Lung (tissue), 17 donors: ENCODE measurements at places on chromosomes 12 and 14.
A peak's percentile ranks its signal among the peaks of the same experiment; 100 is the strongest.

GRCh38 chr14:49056021-49056420, 530.2 kb downstream of the RPS29 start:
- DNase-seq, result no peak

DNA sequence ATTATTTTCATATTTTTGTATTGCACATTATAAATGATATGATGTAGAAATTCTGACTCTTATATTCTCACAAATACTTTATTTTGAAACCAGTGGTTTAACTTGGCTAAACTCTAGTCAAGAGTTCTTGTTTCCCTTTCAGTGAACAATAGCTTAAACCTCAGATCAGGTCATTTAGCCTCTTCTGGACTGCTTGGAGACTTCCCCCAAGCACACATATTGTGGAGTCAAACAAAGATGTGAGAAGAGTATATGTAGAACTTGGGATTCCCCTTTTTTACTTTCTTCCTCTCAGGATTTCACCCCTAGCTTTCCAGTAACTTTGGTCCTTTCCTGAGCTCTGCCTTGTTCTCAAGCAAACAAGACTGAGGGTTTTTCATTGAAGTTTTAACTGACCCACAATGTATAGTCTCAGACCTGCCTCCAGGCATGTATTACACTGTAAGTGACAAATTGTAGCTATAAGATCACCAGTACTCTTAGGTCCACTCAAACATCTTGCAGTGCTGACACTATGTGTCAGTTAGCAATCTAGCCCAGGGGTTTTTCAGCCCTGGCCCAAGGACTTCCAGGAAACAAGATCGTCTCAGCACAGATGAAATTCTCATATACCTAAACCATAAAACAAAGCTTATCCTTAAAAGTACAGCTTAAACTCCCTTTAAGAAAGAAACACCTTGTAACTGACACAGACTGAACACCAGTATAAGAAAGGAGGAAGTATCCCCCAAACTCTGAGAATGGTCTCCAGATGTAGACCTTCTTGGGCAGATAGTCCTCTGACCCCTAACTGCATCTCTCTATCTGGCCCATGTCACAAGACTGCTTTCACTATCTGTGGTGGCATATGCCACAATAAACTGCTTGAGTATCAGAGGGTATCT, 98.6 kb downstream of the SLC6A15 start:
- DNase-seq, result no peak

DNA sequence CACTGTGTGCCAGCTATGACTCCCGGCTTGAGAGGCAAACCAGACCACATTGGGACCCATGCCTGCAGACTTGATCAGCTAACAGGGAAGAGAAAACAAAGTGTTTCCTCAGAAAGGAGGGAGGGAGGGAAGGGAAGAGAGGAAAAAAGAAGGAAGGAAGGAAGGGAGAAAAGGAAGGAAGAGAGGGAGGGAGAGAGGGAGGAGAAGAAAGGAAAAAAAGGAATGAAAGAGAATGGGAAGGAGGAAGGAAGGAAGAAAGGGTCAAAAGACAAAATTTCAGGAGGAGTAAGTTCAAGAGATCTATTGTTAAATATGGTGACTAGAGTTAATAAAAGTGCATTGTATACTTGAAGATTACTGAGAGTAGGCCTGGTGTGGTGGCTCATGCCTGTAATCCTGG, 18.9 kb downstream of the FIGNL2 start:
- DNase-seq, result no peak

DNA sequence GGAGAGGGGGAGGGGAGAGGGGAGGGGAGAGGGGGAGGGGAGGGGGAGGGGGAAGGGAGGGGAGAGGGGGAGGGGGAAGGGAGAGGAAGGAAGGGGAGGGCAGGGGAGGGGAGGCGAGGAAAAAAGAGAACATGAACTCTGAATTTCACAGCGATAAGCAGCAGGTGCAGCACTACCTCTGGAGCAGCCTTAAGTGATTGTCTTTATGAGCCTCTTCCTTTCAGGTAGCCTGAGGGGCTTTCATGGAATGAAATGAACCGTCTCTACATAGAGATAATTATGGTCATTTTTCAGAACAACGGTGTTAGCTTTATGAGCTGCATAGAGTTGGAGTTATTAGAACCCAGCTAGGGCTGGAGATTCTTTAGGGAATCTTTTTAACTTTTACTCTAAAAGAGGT, 18.1 kb upstream of the PTCSC3 start:
- no peak for DNase-seq

GRCh38 chr14:43640718-43641267, 866.3 kb downstream of the FSCB start:
- DNase-seq, result no peak

DNA sequence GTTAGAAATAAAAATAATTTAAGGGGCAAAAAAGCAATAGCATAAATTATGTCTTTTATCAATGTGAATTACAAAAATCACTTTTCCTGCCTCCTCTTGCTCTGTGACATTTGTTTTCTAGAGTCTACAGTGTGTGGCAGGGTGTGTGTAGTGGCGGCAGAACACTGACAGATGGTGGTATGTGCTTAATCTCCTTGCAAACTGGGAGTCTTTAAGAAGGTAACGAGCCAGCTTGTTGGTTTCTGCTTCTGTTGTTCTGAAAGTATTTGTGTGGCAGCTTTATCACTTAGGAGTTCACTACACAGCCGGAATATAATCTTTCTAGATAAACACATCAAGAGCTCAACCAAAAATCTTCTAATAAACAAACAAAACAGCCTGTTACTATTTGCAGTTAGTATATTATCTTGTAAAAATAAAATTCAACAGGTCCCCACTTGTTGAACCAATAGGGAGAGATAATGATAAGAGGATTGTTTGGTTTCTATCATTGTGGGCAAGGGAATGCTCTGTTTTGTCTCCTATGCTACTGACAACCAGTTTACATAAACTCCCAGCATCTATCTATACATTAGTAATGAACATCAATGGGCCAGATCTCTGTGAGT, 13.0 kb downstream of the CDKL1 start:
- DNase-seq, result peak; percentile 69

DNA sequence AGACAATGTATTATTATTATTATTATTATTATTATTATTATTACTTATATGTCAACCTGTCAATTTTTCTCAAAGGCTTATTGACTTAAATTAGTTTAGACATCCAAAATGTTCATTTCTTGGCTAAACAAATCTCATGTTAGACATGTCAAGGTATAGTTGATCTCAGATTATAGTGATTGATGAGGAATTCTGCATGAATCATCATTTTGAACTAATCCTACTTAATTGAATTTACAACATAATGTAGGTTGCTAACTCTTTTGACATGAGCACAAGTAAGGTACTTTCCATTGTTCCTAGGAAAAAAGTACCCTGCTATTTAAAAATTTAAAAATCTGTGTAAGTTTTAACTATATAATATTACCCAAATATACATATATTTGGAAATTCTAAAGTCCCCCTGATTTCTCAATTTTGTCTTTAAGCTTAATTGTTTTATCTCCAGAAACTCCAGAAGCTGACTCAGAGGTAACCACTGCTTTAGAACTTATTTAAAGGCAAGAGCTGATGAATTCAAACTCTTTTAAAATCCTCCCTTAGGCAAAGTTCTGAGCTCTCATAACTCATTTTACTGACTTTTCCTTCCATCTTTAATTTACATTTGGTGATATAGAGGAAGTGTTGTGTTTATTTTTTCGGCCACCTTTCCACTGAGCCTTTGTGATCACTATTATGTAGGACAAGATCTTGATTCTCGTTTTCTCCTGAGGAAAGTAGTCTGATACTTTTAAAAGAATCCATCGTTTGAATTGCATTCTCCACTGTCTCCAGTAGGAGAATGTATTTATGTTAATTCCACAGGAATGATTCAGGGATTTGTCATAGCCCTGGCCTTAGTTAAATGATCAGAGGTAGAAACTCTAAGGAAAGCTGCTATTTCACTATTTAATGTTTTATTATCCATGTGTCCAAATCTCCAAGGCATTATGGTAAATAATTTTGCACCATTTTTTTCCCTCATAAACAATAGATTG, 1304.5 kb downstream of the AACS start:
- no peak for DNase-seq
